CD4-positive, alpha-beta T cell treated with Interleukin-17A for 4 hours (primary cell): ENCODE measurements at places on chromosomes 3 and 15.

DNA sequence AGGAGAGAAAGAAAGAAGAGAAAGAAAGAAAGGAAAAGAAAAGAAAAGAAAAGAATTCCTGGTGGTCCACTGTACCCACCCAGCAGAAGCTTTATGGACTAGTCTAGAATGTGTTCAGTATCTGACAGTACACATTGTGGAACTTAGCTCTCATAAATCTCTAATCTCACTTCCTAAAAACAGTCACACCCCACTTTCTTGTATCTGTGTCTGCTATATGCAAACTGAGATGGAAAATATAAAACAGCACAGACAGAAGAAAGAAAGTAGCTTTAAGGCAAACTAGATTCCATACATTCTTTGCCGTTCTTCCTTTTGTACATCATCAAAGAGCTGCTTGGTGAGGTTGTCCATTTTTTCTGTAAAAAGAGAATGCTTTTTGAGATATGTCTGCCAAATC lies 41.1 kb upstream of the GNB5 start:
- no peak for DNase-seq

GRCh38 chr3:23824699-23825444 lies 19.1 kb downstream of the UBE2E1 start:
- no peak for DNase-seq

DNA sequence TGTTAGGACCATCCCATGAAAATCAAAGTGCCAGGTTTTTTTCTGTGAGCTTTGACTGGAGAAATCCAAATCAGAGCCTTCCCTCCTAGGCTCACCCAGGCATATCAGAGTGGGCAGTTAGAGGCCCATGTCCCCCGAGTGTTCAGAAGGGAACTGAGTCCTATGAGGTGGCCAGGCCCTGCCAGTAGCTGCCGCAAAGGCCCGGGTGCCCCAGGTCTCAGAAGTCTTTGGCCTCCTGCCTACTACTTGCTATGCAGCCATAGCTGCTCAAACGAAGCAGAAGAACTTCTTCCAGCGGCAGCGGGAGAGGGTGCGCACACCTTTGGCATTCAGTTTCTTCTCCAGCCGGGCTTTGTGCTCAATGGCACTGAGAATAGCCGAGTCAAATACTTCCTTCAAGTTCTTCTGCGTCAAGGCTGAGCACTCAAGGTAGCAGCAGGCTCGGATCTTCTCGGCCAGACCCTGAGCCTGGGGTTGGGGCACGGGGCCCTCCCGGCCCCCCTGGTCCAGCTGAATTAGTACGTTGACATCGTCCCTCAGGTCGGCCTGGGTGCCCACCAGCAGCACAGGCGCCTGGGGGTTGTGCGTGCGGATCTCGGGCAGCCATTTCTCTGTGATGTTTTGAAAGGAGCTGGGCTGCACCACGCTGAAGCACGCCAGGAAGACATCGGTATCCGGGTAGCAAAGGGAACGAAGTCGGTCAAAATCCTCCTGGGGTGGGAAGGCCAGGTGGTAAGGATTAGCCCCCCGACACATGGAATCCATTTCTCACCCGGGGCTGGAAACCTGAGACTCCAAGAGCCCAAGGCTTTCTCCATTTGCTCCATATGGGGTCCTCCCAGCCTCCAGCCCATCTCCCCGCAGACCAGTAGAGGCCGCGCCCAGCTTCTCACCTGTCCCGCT lies 992 bp downstream of the RHOV start:
- DNase-seq: no peak

- no peak for DNase-seq
Measured at GRCh38 chr15:79640206-79640605, 208.1 kb downstream of the MINAR1 start.

GRCh38 chr15:85986741-85987140 lies 92.9 kb upstream of the AGBL1 start:
- DNase-seq: no peak

DNA sequence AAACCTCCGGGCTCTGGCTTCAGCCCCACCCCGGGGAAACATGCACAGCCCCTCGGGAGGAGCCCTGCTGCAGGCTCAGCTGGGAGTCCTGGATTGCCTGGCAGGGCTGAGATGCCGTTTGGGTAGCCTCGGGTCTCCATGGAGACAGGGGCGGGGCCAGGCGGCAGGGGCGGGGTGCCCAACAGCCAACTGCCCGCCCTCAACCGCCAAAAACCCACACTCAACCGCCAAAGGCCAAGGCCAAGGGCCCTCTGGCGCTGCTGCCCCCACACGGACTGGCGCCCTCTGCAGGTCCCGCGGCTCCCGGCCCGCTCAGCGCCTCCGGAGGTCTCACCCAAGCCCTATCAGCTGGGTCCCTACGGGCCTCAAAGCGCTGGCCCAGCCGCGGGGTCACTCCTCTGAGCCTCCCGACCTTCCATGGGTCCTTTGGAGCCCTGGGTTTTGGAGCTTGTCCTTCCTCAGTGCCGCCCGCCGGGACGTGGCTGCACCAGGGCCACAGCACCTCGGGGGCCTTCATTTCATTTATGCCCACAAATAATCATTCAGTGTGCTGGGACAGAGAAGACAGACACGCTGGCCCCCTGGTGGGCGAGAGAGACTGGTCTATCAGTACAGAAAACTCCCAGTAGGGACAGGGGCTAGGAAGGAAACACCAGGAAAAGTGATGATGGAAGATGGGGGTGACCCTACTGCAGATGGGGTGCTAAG lies 33.5 kb upstream of the ACAD9 start:
- DNase-seq: peak; percentile 89

DNA sequence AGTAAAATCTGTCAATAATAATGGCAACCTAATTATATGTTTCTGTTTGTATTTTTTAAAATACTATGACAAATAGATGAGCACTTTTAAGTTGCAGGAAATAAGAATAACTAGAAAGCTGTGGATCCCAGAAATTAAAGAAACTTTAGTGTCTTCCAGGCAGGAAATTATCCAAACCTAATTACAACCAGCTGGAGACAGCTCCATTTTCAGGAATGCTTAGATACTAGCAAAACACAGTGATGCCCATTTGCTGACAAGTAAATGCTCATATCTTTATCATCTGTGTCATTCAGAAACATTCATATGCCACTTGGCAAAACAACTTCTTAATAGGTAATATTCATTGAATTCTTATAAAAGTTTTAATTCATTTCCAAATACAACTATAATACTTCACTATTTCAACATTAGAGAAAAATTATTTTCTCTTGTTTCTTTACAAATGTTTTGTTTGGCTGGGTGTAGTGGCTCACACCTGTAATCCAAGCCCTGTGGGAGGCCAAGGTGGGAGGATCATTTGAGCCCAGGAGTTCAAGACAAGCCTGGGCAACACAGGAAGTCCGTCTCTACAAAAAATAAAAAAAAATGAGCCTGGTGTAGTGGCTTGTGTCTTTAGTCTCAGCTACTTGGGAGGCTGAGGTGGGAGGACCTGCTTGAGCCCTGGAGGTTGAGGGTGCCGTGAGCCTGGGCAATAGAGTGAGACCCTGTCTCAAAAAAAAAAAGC lies 169.1 kb upstream of the TSPAN3 start:
- DNase-seq: no peak

- no peak for DNase-seq
Measured at GRCh38 chr3:52333869-52334557, 17.9 kb downstream of the DNAH1 start.

DNA sequence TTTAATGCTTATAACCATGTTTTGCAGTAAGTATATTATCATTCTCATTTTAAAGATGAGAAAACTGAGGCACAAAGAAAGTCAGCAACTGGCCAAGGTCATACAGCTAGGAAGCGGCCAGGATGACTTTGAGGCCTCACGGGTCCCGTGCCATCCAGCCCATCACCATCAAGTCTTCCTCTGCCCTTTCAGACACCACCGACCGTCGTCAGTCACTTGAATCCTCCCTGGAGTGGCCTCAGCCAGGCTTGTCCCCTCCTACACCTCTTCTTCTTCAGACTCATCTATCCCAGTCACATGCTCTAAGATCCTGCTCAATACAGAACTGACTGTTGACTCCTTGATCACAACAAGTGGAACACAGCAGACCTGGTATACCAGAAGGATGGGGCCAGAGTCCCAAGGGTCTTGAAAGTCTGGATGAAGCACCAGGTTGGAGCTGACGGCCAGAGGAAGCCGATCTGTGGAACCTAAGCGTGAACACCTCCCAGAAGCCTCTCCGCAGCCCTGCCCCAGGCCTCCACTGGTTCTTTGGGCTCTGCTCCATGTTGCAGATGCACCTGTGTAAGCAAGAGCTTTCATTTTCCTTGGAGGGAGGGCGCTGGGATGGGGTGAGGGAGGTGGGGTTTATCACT lies 22.1 kb downstream of the ITGA11 start:
- DNase-seq: no peak

- peak; percentile 30 for DNase-seq
Measured at GRCh38 chr3:129794311-129795185, 99.0 kb downstream of the TMCC1 start.

DNA sequence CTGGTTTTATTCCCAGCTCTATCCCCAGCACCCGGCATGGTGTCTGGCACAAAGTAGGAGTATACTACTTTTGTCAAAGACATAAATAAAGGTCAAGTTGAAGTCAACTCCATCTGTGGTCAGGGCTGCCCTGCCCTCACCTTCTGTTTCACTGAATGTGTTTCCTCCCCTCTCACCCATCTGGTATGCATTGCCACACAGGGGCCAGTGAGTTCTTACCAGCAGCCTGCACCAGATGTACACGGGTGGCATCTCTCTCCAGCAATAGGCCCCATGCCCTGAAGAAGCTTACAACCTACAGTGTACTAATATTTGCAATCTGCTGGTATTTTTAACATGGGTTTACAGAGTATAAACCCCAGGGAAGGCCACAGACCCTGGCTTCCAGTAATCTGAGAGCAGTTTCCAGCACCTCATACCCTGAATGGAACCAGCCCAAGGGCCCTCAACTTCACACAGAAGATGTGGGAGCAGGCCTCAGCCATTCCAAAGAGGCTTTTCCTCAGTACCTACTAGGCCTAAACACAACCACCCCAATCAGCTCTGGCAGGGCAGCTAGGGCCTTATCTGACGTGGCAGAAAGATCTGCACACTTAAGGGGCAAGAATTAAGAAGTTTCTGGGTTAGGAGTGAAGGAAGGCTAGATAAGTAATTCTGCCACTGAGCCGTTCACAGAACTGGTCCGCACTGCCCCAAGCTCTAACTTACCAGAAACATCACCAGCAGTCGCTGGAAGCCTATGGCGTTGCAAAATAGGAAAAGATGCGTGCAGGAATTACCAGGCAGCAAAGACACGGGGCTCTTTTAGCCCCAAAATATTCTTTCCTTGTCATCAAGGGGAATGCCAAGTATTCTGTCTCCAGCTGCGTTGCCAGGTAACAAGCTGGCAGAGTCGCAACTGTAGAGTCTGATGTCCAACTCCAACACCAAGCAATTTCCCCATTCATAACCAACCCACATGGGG lies 2.1 kb downstream of the IDH2 start:
- peak; percentile 40 for DNase-seq

DNA sequence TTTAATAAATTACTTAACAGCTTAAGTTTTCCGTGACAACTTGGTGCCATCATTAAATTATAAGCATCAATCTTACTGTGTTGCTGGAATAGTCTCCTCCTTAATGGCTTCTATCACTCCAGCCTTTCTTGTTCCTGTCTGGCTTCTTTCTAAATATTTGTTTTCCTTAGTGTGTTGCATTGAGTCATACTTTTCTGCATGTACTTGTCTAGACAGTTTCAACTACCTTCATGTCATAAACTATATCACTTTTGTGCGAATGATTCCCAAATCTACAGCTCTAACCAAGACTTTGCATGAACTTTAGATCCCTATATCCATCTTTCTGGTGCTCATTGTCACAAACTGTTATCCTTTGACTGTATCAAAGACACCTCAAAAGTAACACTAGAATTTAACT lies 78.4 kb downstream of the AKAP13 start:
- DNase-seq: no peak

DNA sequence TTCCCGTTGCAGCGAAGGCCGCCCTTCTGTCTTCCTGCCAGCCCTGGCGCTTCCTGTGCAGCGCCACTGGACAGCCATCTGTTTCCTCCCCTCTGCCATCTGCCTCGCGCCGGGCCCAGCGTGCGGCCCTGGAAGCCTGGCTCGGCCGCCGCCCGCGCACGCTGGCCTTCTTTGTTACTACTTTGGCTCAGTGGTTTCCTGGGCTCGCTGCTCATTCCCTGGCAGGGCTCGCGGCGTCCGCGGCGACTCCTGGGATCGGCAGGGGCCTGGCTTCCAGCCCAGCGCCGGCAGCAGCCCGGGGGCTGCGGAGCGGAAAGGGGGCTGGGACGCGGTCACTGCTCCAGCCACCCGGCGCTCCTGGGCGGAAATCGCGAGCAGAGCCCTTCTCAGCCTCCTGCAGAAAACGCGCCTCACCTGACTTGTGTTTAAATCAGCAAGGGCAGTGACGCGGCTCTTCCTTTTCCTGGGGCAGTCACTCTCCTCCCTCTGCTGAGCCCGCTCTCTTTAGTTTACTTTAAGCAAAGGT lies 10.0 kb downstream of the CMTM7 start:
- DNase-seq: peak; percentile 80

GRCh38 chr3:52423173-52423572 lies 21.7 kb downstream of the SEMA3G start:
- DNase-seq: no peak

DNA sequence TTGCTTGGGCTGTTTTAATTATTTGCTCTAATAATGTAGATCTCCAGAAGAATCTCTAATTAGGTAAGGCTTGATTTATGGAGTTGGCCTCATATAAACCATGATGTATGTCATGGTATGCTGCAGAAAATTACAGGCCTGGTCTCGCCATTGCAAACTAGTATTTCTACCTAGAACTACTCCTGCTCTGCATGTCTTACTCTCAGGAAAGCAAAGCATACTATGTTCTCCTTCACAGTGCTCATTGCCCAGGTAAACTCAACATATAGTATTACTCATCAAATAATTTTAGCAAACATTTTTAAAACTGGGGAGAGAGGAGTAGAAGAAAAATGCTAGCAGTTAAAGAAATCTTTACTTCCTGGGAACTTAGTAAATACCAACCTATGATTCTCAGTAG lies 90.7 kb downstream of the FILIP1L start:
- no peak for DNase-seq

- no peak for DNase-seq
Measured at GRCh38 chr3:104598848-104599511, 767.7 kb upstream of the ALCAM start.

- DNase-seq: no peak
Measured at GRCh38 chr3:193816656-193817311, 223.8 kb downstream of the OPA1 start.

DNA sequence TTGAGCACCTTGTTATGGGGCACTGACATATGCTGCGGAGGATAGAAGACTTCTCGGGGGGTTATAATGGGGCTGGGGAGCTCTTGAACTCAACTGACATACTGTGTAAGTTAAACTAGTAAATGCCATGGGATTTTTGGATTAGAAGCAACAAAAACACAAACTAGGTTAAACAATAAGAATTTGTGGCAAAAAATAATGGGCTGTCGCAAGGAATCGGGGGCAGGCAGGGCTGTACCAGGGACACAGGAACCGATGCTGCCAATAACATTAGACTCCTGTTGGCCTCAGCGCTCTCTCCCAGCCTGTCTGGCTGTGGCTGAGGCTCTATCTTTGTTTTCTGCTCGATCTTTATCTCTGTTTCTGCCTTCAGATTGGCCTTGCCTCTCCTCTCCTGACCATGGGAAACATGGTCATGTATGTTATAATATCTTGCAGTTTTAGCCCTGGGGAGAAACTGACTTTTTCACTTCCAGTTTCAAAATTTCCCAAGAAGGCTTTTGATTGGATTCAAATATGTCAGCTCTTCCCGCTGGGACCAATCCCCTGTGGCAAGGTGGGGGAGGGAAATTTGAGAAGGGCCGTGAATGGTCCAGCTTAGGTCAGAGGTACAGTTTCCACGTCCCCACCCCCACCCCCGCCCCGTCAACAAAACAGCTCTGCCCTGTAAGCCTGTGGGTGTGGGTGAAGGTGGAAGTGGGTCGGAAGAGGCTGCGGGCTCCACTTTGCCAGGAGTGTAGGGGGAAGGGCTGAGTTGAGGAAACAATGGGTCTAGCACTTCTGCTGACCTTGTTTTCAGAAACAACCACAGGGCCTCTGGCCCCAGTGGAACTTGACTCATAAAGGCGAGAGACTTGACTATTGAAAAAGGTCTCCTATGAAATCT lies 161.1 kb upstream of the TBL1XR1 start:
- DNase-seq: peak; percentile 69
